ENCODE measurements at places on chromosomes 5 and 9.

DNA sequence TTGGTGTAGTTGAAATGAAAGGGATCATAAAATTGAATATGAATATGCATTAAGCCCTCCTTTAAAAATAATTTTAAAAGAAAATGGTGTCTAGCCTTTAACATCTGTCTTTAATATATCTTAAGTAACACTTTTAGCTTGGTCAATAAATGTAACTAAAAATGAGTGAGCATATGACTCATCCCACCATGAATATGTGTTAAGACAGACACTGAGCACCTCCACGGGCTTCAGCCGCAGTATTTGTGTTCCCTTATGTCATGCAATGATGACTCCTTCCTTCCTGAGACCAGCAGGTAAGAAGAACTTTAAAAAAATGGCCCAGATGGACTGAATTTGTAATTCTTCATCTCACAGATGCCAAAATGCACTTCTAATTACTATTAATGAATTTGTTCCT is 563.2 kb downstream of the NR2F1-AS1 start:
- DNase-seq, result peak; percentile 65

DNA sequence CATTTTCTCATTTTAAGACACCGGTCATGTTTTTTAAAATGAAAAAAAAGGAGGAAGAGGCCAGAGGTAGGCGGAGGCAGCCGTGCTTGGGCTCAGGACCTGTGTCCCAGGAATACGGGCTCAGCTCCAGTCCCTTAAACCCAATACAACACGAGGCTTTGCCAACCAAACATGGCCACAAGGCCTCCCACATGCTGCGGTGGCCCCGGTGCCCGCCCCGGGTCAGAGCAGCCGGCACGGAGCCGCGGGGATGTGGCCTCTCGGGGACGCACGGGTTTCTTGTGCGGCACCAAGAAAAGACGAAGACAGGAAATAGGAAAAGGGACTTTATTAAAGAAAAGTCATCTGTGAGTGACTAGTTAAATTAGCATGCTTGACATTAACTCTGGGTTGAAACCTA is 25.3 kb upstream of the CAMSAP1 start:
- no peak for DNase-seq

DNA sequence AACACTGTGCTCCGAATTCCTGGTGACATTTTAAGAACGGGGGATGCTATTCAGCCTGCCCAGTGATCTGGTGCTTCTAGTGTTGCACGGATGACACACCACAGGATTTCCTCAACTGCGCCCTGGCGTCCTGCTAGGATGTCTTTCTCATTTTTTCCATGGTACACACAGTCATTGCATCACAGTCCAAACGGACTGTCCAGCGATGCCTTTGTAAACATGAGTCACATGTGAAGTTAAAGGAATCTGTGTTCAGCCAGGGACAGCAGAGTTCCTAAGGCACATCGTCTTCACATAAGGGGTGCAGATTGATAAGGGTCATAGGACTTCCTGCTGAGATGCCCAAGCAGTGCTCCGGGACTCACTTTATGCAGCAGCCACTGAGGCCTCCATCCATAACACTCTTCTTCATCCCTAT is 9.3 kb upstream of the PTPN3 start:
- DNase-seq, result peak; percentile 88

GRCh38 chr5:164885179-164885578 is 1379.8 kb downstream of the MAT2B start:
- DNase-seq, result no peak

- DNase-seq, result no peak
Measured at GRCh38 chr9:121815546-121816448, 164.4 kb downstream of the DAB2IP start.

- DNase-seq, result no peak
Measured at GRCh38 chr9:133693116-133693515, 45.0 kb downstream of the SARDH start.

GRCh38 chr9:75491533-75491932 is 398.9 kb upstream of the PCSK5 start:
- no peak for DNase-seq

- DNase-seq, result no peak
Measured at GRCh38 chr9:135246248-135247205, 159.1 kb downstream of the OLFM1 start.

GRCh38 chr9:119304555-119304954 is 64.7 kb downstream of the BRINP1 start:
- DNase-seq, result no peak

- DNase-seq, result no peak
Measured at GRCh38 chr9:8874482-8874881, 1074.9 kb upstream of the DMAC1 start.

DNA sequence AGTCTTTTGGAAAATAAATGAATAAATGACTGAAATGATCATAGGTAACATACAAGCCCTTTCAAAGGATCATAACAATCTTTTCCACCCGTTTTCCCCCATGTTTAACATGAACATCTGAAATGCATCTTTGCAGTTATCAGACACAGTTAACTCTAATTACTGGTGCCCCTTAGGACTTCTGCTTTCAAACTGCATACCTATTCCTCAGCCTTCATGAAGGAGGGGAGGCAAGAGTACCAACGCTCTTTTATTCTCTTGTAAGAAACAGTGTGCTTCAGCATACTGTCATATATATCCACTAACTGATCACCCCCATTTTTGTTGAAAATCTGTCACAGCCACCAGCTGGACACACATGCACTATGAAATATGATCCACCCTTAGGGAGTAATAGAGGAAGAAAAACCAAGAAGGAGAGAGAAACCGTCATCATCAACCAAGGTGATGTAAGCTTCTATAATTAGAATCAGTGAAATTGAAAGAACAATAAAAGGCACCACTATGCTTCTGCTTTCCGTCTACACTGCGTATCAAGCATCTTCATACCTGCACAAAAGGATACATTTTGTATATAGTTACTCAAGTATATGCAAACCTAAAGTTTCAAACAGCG is 98.7 kb downstream of the RAPGEF6 start:
- DNase-seq, result peak; percentile 21

GRCh38 chr9:113368348-113368981 is 8.3 kb downstream of the HDHD3 start:
- no peak for DNase-seq

- no peak for DNase-seq
Measured at GRCh38 chr5:38011668-38012188, 171.9 kb upstream of the GDNF start.

GRCh38 chr5:111337133-111337532 is 112.9 kb downstream of the CAMK4 start:
- no peak for DNase-seq

DNA sequence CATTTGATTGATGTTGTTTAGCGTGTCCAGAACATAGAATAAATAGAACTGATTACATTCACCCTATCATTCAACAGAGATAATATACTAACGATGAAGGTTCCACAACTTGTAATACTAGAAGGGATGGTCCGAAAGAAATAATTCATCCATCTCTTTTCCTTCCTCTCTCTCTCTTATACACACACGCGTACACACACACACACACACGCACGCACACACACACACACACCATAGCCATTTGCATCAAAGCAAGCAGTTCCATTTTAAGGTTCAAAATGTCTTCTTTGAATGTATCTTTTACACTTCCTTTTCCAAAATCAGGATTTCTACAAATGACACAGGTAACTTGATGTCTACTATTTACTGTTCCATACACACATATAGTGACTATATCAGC is 887 bp downstream of the GDA start:
- no peak for DNase-seq

DNA sequence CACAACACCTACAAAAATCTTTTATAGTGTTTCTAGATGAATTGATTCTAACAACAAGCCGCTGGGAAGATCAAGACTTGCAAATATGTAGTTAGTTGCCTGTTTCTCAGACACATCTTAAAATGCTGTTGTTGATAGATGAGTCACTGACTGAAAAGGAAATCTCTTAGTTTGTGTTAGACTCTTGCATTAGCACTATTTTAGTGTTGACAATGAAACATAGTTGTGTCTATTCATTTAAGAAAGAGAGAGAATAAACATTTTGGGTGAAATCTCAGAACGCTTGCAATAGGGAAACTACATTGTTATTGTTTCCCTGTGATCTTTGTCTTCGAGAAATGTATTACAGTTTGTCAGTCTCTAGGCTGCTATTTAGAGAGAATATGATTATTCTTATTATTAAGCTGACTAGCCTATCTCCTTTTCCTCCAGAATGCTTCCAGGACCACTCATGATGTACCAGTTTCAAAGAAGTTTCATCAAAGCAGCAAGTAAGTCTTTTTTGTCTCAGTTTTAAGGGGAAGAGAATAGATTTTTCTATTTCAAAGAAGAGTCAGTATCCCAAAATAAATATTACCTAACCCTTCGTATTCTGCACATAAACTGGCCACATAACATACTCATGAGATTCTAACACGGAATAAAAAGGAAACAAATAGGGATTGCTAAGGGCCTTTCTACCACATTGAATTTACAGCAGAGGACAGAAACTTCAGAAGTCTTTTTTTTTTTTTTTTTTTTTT is 285.6 kb downstream of the ARHGAP26 start:
- DNase-seq, result no peak

DNA sequence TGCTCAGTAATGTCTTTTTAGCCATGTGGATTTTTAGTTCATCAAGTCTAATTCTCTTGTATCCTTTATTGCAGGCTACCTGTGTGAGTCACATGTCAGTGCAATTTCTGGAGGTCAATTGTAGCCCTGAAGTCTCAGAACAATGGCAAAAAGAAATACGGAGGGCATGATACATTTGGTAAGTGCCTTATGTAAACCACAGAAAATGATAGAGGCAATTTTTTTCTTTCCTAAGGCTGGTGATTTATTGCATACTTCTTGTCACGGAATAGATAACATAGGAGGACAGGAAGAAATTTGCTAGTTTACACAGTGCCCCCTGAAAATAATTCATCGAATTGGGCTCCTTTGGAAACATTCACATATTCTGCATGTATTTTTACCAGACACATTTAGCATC is 235.9 kb downstream of the DMRTA1 start:
- peak; percentile 46 for DNase-seq

- no peak for DNase-seq
Measured at GRCh38 chr9:111603041-111603440, 3.6 kb upstream of the PTGR1 start.

- DNase-seq, result no peak
Measured at GRCh38 chr9:121860744-121861143, 209.3 kb downstream of the DAB2IP start.

DNA sequence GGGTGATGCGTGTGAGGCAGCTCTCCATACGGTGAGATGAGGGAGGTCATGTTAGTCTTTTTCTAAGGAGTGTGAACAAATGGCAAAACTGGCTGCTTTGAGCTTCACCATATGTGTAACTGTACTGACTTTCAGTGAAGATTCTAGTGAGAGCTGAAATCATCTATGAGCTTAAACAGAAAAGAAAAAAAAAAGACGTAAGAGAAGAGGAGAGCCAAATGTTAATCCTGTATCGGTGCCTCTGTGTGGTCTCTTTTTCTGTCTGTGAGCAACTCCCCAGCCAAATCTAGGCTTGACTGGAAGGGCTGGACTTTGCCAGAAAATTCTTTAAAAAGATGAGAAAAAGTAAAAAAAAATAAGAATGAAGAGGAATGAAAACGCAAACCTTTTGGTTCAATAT is 209.7 kb upstream of the TUT7 start:
- DNase-seq, result no peak

DNA sequence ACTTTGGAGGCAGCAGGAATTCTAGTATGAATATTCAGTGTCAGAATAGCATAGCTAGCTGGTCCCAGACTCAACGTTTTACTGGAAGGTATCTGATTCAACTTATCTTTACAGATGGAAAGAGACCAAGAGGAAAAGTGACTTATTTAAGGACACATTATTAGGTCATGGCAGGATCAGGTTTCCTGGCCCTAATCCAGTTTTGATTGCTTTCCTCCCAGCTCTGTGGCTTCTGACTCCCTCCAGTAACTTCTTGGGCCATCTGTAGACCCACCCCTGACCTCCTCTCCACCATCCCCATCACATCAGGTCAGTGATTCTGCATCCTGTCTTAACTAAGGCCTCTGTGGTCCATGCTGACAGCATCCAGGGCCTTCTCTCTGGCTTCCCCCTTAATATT is 38.4 kb downstream of the SH3TC2 start:
- DNase-seq, result peak; percentile 89

GRCh38 chr5:72618708-72619107 is 111.5 kb upstream of the ZNF366 start:
- peak; percentile 82 for DNase-seq

- DNase-seq, result no peak
Measured at GRCh38 chr9:135590486-135591079, 29.0 kb downstream of the PAEP start.

DNA sequence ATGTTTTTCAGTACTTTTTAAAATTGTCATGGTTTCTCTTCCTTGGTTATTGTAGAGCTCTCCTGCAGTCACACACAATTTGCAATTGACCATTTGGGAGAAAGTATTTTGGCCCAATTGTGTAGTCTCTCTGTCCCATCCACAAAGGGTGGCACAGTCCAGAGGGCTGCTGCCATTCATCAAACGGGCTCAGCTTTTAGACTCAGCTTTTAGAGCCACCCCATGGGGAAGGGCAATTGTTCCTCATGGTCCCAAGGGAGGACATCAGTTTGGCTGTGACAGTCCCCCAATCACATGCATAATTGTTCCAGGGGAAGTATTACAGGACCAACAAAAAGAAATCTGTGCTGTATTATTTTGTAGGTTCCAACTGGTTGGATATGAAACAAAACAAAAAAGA is 207.6 kb downstream of the ZNF462 start:
- no peak for DNase-seq

DNA sequence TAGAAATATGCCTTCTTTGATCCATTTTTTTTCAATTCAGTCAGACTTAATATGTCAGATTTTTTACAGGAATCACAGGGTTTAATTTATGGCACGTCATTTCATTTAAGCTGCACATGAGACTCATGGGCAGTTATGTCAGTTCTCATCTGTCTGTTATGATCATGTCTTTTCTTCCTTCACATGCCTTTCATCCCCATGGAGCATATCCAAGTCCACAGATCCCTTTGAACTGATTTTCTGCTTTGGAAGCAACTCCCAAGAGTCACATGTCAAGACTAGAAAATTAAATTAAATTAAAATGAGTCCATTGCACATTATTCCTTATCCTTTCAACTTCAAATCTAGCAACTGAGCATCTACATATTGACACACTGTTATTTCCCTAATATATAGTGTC is 1274.0 kb upstream of the C9orf72 start:
- DNase-seq, result no peak

GRCh38 chr5:131716650-131717049 is 80.2 kb downstream of the FNIP1 start:
- no peak for DNase-seq

GRCh38 chr9:113665064-113665463 is 201.5 kb downstream of the RGS3 start:
- no peak for DNase-seq

All from HT1080 (cell line).